ENCODE measurements at places on chromosomes 6 and 20.

- DNase-seq = no peak
Measured at GRCh38 chr6:151630387-151630786, 136.6 kb downstream of the CCDC170 start.

DNA sequence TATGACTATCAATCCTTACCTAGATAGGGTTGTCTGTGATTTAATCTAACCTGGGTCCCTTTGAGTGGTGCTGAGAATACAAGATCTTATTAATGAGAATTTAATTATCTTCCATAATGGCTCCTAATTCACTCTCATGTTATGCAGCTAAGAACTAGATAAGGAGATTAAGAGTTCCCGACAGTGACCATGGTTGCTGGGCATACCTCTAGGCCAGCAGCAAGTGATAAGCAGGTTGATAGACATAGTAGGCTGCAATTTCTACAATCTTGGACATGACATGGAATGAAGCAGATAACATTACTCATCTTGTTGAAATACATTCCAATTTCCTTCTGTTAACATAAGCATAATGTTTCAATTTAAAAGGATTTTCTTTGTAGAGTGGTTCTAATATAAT, 27.1 kb downstream of the SPACA1 start:
- no peak for DNase-seq

GRCh38 chr20:289693-290083, 862 bp downstream of the C20orf96 start:
- DNase-seq = no peak

DNA sequence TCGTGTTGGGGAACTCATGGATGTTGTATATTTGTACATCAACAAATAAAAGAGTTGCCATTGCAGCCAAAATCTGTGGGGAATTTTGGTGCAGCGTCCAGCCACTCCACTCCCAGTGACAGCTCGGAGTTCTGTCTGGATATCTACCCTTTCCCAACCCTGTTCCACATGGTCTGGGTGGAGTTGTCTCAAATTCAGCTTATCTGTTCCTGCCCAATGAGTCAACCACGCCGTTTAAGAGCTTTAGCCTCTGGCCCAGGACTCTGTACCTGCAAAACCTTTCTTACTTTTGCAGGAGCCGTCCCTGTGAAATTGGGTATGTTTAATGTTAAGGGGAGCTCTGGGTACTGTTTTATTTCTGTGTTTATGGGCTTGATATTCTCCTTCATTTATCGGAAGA, 33.9 kb upstream of the OVOL2 start:
- DNase-seq = no peak

DNA sequence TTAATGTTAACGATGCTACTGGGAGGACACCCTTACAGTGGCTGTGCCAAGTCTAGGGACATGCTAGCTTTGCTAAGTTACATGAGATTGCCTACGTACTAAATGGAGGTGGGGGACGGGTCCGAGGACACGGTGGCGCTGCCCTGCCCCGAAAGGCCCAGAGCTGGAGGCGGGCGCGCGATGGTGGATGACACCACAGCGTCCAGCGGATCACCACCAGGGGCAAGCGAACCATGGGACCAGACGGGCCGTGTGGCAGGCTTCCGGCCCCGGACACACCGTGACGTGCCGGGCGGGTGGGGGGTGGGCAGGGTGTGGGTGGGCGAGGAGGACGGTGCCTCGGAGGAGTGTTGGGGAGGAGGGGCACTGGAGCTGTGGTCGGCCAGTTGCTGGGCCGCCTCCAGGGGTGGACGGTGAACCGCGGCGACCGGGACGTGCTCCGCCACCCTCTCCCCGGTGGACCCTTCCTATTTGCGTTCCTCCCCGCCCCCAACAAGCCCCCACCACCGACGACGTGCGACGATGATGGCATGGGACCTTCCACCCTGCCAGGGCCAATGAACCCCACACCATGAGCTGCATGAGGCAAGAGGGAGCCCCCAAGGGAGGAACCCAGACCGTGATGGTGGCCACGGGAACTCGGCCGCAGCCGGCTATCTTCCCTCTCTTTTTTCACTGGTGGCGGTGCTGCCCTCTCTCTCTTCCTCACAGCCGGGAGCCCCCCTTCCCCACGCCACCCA, 773.3 kb upstream of the DEFB115 start:
- DNase-seq = no peak

DNA sequence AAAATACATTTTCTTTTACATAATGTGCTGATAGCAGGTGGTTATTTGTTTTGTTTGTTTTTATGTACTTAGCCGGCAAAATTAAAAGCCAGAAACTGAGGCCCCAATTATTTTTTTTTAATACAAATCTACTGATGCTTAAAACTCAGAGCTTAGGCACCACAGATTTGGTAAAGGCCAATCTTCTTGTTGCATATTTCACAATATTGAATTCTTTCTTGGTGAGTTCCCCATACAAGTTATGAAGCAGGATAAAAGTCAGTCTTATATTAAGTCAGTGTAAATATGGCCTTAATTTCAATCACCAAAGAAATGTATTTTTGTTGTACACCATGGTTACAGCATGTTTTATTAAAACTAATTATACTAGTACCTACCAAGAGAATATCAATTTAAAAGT, 16.3 kb upstream of the ZDHHC14 start:
- no peak for DNase-seq

DNA sequence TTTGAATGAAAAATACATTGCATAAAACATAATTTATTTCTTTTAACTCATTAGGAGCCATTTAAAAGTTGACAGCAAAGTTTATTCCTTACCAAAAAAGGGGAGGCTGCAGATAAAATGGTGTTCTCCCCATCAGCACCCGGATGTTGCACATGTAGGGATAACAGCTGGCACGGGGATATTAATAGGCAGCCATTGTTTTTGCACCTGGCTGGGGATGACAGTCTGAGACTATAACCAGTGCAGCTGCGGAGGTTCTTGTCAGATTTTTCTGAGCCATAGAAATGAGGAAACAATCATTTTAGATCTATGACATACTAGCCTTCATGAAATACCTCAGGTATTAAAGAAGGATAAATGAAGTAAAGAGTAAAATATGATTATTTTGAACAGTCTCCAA, 20.1 kb upstream of the HECA start:
- DNase-seq = no peak

DNA sequence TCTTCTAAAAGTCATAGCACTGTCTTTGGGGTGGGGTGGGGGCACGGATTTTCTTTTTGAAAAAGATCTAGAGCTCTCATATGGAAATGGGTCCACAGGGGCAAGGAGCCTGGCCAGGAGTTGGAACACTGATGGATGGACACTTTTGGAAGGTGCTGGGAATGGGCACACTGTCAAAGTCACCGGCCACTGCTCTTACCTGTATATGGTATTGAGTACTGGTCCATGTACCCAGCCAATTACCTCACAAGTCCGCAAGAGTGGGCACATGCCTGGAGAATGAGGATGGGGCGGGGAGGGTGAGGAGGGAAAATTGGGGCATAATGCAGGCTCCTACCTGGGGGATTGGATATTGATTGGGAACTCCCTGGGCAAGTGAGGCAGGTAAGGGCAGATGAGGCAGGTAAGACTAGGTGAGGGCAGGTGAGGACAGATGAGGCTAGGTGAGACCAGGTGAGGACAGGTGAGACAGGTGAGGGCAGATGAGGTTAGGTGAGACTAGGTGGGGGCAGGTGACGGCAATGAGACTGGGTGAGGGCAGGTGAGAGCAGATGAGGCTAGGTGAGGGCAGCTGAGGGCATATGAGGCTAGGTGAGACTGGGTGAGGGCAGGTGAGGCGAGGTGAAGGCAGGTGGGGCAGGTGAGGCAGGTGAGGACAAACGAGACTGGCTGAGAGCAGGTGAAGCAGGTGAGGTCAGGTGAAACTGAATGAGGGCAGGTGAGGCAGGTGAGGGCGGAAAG, 167.9 kb downstream of the NRN1 start:
- no peak for DNase-seq

GRCh38 chr6:51996296-51996947, 91.0 kb downstream of the PKHD1 start:
- no peak for DNase-seq
